ENCODE measurements at places on chromosomes 6 and 20.

- no peak for DNase-seq
Measured at GRCh38 chr20:54123587-54124180, 50.1 kb downstream of the CYP24A1 start.

DNA sequence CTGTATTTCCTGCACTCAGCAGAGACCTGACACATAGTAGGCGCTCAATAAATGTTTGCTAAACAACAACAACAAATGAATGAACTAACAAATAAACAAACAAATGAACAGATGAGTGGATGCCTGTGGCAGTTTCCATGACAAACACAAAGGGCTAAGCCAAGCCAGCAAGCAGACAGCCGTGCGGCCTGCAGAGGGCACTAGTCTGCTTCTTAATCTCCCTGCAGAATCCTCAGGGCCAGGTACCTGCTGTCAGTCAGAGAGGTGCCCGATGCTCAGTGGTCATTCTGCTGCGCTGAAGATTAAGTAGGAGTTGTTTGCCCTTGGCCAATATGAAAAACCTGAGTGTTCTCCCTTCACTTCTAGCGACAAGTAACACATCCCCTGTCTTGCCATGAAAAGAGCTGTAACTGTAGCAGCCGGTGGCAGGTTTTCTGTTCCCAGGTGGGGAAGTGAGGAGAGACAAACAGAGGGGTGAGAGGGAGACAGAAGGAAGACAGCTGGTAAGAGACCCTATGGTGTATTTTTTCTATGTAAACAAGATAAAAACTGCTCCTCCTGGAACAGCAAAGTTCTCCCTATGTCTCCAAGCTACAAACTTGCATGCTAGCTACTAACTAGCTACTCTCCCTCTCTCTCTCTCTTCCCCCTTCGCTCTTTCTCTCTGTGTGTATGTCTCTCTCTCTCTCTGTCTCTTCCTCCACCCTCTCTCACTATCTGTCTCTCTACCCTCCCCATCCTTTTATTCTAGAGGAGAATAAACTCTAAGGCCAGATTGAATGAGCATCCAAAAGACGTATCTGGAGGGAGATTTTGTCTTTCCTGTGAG is at the start of gene MC3R:
MC3R (plus strand) TSS at position 779 of the 829 bp plus-strand sequence. CDS start 112 bp downstream, outside the sequence.
- DNase-seq = no peak

- DNase-seq = no peak
Measured at GRCh38 chr20:60751826-60752225, 500.2 kb upstream of the CDH4 start.

DNA sequence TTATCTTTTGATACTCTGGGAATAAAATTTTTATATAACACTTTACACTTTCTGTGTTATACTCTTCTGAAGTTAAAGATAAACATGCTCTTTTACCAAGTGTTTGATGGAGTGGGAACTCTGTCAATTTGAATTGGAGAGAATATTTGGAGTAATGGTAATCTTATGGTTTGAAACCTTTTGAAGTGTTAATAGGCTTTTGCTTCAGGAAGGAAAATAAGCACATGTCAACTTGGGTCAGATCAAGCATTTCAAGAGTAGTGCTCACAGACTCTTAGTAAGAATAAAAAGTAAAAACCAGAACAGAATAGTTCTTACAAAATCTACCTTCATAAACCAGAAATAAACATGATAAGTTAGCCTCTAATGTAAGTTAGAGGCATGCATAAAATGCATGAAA is 24.4 kb upstream of the IRAK1BP1 start:
- no peak for DNase-seq

GRCh38 chr6:41028561-41029412 is 10.2 kb downstream of the UNC5CL start:
- DNase-seq = no peak

DNA sequence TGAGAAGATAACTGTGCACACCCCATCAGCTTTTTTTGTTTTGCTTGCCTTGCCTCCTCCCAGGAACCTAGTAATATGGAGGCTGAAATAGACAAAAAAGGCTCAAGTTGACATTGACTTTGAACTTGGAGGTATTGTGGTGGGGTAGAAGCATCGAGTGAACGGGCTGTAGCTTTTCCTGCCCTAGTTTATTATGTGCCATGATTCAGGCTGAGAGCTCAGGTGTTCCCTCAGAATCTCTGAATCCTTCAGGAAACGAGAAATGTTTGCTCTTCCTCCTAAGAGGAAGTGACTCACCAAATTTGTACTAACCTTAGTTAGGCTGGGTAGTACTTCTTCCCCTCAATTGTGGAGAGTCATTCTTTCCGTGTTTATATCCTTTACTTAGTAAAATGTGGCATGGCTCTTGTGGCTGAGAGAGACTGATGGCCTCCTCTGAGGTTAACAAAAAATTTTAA is 98.8 kb downstream of the SASH1 start:
- no peak for DNase-seq

- no peak for DNase-seq
Measured at GRCh38 chr6:103707596-103708325, 1152.0 kb downstream of the HACE1 start.

- DNase-seq = no peak
Measured at GRCh38 chr6:49806145-49806544, 19.1 kb upstream of the PGK2 start.

DNA sequence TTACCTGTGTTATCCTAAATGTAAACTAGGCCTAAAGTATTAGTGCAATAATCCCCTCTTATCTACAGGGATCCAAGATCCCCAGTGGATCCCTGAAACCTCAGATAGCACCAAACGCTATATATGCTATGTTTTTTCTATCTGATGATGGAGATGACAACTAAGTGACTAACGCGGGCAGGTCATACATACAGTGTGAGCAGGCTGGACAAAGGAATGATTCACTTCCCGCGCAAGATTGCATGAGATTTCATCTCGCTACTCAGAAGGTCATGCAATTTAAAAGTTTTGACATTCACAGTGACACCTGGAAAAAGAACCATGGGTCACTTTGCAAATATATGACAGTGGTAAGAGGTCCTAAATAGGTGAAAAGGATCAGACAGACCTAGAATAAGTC is 875.9 kb downstream of the HACE1 start:
- DNase-seq = no peak

GRCh38 chr6:137977814-137978213 is 110.8 kb downstream of the TNFAIP3 start:
- DNase-seq = no peak

DNA sequence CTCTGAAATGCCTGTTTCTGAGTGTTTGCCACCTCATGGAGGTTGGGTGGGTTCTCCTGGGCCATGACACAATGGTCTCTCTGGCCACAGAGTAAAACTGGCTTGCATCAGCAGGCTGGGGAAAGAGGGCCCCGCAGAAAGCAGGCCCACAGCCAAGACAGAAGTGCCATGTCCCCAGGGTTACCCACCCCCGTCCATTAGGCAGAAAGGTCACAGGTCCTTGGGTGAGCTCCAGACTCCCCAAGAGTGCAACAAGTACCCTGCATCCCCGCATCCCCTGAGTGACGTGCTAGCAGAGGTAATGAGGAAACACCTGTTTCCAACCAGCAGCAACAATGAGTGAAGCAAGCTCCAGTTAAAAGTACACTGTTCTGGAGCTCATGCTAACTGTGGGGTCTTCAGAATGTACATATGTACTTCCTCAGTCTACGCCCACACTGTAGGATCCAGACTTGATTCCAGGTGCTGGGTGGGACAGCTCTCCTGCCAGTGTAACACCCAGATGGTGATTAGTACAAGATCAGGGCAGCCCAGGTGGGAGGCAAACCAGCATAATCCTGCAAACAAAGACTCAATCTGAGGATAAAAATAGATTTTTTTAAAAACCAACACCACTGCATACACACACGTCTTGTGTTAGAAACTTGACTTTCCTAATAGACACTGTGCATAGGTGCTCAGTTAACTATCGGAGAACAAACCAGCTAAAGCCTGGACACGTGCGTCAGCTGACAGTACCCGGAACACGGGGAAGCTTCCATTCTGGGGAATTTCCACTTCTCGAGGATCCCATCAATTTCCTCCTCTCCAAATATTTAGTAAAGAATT is 31.5 kb downstream of the RRBP1 start:
- DNase-seq = no peak

GRCh38 chr6:78942446-78942845 is 75.1 kb downstream of the IRAK1BP1 start:
- no peak for DNase-seq

- DNase-seq = no peak
Measured at GRCh38 chr6:111971181-111971841, 82.6 kb upstream of the CCN6 start.

GRCh38 chr6:96227135-96227534 is 211.4 kb downstream of the FUT9 start:
- no peak for DNase-seq

- no peak for DNase-seq
Measured at GRCh38 chr6:147852772-147853171, 344.3 kb downstream of the SAMD5 start.

- no peak for DNase-seq
Measured at GRCh38 chr6:146968041-146968760, 236.0 kb upstream of the STXBP5 start.

- no peak for DNase-seq
Measured at GRCh38 chr20:35823937-35824336, 52.1 kb downstream of the PHF20 start.

GRCh38 chr6:147322299-147323162 is 118.3 kb downstream of the STXBP5 start:
- no peak for DNase-seq

DNA sequence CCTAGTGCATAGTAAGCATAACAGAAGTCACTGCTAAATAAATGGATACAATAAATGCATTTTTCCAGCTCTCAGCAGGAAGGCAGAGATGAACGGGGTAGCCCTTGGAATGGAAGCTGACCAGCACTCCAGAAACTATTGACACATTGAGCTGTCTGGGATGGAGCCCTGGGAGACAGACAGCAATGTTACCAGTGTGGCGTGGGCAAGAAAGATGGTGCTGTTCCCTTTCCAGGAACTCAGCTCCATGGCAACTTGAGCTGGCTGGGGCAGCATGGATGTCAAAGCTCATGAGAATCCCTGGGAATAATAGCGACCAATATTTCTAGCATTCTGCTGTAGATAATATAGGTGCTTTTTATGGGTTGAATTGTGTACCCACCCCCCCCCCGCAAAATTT is 104.3 kb upstream of the PTPRT start:
- no peak for DNase-seq

DNA sequence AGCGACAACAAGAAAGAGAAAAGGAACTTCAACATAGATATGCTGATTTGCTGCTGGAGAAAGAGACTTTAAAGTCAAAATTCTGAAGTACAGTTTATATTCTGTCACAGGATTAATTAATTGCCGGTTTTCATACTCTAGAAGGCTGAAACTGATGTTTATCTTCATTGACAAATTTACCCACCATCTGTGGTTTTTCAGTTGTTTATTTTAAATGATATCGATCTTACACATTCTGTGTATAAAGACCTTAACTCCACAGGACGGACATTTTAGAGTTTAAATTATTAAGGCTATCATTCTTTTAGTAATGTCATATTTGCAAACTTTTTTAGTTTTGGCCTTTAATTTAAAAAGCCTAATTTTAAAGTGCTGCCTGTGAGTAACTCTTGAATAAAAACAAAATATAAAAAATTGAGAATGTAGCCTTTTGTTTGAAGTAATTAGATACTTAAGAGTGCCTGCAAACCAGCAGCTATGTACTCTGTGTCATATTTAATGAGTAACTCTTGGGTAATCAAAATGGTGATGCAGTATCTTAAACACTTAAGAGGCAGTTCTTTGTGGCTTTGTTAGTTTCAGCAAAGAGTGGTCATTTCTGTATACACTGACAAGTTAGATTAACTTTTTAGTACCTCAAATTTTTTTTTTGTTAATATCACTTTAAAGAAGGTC is 59.3 kb downstream of the CDC5L start:
- DNase-seq = no peak

DNA sequence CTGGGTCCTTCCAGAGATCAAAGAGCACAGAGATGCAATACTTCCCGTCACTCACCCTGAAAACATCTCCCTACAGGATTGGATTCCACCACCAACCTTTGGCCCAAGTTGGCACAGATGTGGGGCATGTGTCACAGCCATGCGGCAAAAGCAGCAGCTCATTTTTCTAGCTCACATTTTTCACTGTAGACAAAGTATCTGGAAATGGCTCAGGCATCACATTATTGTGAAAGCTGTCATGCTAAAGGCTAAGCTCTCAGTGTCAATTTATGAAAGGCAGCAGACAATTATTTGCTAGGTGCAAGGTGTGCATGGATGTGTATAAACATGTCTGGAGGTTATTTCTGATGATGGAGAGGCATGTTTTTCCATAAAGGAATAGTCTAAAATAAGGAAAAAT is 248.8 kb upstream of the PRND start:
- no peak for DNase-seq

DNA sequence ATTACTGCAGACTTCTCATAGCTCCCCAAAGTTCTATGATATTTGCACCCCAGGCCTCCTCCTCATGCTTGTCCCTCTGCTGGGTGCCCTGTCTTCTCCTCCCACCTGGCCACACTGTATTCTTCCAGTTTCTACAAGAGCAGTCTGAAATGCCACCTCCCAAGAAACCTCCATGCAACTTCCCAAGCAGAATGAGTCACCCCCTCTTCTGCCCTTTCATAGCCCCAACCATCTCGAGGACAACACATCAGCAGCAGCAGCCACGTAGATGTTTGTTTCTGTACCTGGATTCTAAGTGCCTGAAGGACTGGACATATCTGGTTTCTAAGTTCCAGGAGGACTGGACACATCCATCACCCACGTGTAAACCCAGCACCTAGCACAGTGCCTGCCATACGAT is 6.6 kb upstream of the ULBP2 start:
- no peak for DNase-seq

DNA sequence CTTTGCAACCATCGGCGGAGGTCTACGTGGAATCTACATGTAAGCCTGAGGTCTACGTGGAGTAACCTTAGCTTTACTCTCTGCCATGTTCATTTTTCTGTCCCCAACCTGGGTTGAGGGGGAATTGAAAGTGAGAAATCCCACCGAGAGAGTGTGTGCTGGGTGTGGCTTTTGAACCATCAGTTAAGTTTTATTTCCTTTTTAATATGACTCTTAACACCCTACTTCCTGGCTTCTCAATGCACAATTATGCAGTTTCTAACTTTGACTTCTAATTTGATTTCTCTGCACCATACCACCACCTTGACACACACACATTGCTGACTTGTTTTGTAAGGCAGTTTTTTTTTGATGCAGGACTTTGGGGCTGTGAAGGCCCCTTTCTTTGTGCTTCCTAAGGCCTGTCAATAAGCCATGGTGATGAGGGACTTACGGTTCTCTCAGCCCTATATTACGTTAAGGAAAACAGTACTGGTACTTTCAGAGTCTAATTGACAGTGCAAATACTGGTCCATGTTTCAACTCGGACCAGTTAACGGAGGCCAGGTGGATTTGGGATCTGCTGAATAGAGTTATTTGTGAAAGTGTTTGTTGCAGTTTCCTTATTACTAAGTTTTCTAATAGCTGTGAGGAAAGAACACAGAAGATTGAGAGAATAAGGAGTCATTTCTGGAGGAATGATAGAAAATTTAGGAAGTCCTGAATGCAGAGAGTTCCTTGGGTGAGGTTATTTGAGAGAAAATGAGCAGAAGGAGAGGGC is 206.5 kb downstream of the JARID2 start:
- DNase-seq = no peak

GRCh38 chr6:111429571-111429970 is 53.4 kb downstream of the REV3L start:
- no peak for DNase-seq

GRCh38 chr6:108337721-108338120 is 42.9 kb downstream of the AFG1L start:
- no peak for DNase-seq

All from esophagus squamous epithelium (tissue), 5 donors.